ENCODE measurements at places on chromosomes 2 and 18. TPM values are rescaled to one million over a fixed set of nuclear protein-coding genes. Genes with fewer than 3 reads are reported as not detected.

OTOS gene
- not detected for polyA plus RNA-seq

DSG4 gene
- polyA plus RNA-seq = not detected

FEV gene
- polyA plus RNA-seq = not detected

OLA1 gene
- polyA plus RNA-seq = 131 TPM

ABCG5 gene
- not detected for polyA plus RNA-seq

SEPTIN10 gene
- 31.6 TPM for polyA plus RNA-seq

GRCh38 chr2:138058427-138058826, 94.2 kb downstream of the HNMT start:
- DNase-seq = no peak

DNA sequence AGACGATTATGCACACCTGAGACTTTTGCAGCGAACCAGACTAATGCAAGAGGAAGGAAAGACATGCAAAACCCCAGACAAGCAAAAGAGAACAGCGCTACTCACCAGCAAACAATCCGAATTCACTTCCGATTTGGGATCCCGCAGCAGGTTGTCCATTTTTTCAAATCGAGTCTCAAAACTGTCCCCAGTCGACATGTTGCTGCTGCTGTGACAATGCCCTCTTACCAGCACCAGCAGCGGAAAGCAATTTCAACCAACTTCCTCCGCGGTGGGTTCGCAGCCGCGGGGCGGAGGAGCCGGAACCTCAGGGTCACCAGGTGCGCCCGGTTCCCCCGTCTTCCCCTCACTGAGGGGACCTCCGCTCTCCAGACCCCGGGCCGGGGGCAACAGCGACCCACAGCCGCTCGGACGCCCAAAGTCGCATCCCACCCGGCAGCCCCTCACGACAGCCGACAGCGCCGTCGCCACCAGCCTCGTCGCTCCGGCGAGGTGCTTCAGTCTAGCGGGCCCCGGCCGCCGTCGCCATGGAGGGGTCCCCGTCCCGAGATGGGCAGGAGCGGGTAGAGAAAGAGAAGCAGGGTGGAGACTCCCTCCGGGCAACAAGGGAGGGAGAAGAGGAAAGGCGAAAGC, 784 bp downstream of the ROCK1 start:
- DNase-seq = peak; percentile 40

GRCh38 chr2:18647731-18648130, 58.4 kb upstream of the NT5C1B start:
- no peak for DNase-seq

DNA sequence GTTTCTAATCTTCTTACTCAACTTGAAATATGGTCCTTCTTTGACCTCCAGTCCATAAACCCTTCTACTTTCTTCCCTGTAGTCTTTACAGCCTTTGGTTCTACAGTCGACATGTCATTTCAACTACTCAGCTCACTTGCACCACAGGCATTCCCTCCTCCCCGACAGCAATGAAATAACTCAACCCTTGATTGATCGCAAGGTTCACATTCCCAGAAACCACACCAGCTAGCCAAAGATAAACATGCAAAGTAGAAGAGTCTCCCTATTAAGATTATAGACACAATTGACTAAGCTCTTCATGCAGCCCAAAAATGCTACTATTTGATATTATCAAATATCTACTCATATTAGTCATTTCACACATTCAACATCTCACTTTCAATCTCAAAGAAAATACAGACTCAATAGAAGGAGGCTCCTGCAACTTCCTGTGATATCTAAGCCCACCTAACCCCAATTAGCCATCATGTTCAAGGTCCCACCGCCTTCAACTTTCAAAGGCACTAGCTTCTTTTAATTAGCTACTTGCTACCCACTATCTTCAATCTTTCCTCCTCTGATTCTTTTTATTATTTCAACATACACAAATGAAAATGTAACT, 50.8 kb downstream of the RTTN start:
- peak; percentile 17 for DNase-seq

- no peak for DNase-seq
Observed at GRCh38 chr2:17792515-17792914, 23.7 kb upstream of the MSGN1 start.

- DNase-seq = no peak
Observed at GRCh38 chr18:60471652-60472051, 99.1 kb upstream of the MC4R start.

DNA sequence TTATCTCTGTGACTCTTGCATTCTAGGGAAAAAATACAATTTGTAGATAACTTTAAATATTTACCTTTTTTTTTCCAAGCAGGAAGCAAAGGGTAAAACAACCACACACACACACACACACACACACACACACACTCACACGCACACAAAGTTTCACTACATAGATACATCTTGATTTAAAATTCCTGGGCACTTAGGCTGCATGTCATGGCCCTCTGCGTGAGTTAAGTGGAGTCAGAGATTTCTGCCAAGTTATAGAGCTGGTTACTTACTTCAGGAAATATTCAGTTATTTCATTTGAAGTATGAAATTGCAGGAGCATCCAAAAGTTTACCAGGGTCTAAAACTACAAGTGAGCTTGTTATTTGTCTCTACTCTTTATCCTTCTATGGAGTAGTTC, 612.0 kb downstream of the IRS1 start:
- DNase-seq = no peak

DNA sequence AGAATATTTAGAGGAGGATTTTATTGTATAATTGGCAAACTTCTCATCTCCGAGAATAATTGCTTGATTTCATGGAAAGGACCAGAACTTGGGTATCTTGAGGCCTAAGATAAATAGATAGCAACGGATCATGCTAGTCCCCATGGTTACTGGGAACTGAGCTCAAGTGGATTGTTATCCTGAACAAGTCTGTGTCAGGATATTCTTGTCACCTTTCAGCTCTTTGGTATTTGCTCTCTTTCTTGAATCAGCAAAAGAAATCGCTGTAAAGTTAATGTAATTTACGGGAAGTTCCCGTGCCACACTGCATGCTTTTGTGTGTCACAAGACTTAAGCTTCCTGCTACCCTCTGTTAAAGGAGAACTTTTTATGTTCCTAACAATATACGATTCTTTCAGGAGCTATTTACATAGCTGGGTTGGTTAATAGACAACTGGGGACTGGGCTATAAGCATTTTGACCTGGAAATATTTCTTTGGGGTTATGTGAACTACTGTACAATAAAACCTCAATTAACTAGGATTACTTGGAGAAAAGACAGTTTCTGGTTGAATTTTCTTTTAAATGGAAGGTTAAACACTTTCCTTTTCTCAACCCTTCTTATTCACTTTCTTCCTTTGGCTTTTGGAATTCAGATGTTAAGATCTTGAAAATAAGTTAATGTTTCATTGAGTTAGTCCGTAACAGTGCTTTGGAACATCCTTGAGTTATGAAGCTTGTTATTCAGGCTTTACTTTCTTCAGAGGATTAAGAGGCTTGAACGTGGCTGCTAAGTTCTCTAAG, 151.2 kb downstream of the FMNL2 start:
- no peak for DNase-seq

- DNase-seq = no peak
Observed at GRCh38 chr2:234960175-234961088, 8.6 kb downstream of the SH3BP4 start.

- DNase-seq = peak; percentile 33
Observed at GRCh38 chr2:157355618-157356017, 30.0 kb upstream of the ERMN start.

GRCh38 chr2:31219131-31219969, 2.0 kb upstream of the CAPN14 start:
- no peak for DNase-seq

DNA sequence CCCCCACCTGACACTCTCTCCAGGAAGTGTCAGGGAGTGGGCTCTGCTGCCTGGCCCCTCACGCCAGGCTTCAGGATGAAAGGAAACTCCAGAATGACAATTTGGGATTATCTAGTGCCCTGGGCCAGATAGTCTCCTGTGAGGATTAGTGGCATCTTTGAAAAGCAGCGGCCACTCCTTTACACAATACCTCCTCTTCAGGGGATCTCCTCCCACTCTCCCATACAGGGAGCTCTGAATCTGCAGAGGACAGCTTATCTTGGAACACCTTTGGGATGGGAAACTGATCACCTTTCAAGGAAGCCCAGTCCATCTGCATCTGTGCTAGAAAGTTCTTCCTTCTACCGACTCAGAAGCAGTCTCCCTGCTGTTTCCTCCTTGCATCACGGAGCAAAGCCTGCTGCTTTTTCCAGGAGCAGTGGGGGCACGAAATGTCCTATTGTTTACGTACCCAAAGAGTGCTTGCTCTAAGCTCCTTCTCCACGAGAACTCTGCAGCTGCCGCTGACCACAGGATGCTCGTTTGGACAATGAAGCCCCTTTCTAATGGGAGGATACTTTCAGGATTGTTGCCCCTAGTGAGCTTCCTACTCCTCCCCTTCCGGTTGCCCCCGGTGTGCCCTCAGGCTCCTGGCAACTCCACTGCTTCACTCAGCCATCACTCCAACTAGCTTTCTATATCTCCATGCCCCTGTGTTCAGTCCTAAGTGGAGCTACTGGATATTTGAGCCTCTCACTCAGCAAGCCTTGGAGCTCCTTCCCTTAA, 31.5 kb downstream of the SIX3 start:
- no peak for DNase-seq

- DNase-seq = no peak
Observed at GRCh38 chr2:60445684-60446179, 107.7 kb downstream of the BCL11A start.

DNA sequence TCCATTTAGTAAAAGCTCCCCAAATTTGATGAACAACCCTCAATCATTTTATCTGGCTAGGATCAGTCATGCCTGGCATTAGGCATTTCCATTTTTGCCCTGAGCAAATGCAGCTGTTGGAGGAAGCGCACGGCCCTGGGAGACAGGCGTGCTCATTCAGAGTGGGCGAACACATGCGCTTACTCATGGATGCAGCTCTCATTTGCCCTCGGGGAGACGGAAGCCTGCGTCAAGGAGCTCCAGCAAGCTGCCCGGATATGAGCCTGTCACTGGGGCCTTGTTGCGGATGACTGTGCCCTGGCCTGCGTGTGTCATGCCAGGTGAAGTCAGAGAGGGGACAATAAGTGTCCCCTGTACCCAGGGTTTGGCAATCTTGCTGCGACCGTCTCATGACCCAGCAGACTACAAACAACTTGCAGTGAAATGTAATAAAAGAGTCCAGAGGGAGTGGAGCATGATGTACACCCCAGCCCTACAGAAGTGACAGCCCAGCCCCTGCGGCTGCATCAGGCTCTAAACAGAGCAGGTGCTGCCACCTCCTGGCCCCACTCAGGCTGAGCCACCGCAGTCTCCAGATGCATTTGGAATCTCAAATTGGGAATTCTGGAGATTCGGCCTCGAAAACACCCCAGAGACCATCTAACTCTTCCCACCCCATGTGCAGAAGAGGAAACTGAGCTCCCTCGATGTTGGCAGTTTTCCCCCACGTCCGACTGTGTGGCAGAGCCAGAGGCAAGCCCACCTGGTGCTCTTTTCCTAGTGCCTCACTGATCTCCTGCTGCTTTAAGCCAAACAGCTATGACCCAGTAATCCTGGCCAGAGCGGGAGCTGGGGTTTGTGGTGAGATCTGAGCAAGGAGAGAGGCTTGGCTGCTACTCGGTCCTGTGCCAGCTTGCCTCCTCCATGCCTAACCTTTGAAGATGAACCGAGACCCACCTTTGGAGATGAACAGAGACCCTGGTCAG, 105.0 kb upstream of the ALK start:
- peak; percentile 94 for DNase-seq

GRCh38 chr2:99960790-99961189, 181.6 kb downstream of the AFF3 start:
- DNase-seq = no peak

DNA sequence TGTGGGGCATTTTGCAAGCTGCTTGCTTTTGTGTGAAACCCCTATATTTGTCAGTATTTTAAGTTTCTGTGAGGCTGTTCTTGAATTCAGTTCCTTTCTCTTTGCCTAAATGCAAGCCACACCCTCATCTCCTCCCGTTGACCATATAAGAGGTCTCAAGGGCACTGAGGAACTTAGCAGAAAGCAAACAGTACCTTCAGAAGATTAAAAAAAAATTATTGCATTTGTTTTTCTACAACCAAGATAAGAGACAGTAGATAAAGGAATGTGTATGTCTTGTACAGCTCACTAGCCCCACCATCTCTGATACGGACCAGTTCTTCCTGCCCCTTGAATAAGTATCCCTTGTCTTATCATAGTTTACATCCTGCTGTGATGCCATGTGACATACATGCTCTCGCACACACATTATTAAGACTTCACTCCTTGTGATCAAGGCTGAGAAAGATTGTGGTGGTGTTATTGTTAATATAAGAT, 64.2 kb downstream of the NPAS2 start:
- no peak for DNase-seq

- DNase-seq = no peak
Observed at GRCh38 chr2:174492963-174493431, 6.2 kb upstream of the GPR155 start.

- DNase-seq = no peak
Observed at GRCh38 chr18:55863876-55864275, 275.9 kb upstream of the TCF4 start.

GRCh38 chr2:33511141-33511540, 34.7 kb downstream of the RASGRP3 start:
- DNase-seq = no peak

DNA sequence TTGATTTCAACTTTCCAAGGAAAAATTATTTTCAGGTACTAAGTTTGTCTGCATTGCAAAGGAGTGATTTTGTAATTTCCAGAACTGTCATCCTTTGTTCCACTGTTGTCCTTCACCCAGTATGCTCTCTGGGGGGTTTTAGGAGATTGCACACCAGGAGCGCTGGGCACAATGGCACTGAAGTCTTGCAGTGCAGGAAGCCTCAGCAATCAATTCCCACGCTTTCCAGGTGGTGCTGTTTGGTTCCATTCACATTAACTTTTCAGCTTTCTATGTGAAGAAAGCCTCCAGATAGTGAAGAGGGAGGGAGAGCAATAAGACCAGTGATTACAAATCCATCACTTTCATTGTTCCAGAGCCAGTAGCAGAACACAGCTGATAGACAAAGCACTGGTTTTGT, 344.0 kb upstream of the VWC2L start:
- no peak for DNase-seq

GRCh38 chr2:203790134-203790852, 77.3 kb upstream of the CTLA4 start:
- no peak for DNase-seq

DNA sequence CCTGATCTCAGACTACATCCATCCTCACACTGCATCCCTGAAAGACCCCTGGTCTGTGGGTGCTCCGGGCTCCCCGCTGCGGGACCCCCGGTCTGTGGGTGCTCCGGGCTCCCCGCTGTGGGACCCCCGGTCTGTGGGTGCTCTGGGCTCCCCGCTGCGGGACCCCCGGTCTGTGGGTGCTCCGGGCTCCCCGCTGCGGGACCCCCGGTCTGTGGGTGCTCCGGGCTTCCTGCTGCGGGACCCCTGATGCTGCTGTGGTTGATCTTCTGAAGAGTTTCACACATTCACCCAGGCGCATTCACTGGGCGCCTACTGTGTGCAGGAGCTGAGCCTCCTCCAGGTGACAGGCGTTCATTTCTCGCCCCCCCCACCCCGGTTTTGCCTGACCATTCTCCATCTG, 162.7 kb upstream of the SALL3 start:
- DNase-seq = no peak
